Activated T-cell treated with anti-CD3 and anti-CD28 coated beads, Interleukin-2, amount 50 U/mL, for 4 hours (primary cell): ENCODE measurements at places on chromosomes 12 and 14. TPM values are rescaled to one million over a fixed set of nuclear protein-coding genes. Genes with fewer than 3 reads are reported as not detected.

GRCh38 chr12:112381406-112381882 is 787 bp downstream of the HECTD4 start:
- no peak for DNase-seq

- DNase-seq, result peak; percentile 69
Measured at GRCh38 chr12:124609041-124609989, 41.9 kb upstream of the NCOR2 start.

DNA sequence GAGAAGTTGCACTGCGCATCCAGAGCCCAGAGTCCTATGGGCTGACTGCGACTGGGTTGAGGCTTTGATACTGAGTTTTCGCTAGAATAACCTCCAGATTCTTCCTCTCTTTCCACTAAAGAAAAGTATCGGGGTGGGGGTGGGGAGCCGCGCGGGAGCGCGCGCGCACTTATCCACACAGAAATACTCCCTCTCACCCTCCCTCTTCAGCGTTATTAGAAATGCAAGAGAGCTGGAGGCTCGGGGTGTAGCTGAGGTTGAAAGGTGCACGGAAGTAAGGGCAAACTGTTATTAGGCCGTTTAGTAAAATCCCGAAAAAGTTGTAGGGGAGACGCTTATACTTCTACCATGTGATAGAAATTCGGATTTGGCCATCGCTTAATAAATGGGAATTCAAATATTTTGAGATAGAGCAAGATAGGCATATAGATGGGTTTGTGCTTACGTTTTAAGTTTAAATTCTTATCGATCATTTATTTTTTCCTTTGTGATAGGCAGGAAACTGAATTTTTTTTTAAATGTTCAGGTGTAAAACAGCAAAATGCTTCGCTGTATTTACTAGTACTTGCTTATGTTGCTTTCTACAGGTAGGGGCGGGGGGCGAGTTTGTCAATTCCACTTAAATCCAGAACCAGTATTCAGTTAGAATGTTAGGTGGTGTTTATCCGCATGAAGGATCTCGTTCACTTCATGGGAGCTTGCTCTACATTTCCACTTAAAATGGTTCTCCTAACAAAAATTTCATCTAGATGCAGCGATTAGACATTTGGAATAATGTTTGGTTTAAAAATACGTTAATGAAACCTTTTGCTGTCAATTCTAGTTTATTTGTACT is 1.1 kb downstream of the ARHGAP5 start:
- DNase-seq, result no peak

- no peak for DNase-seq
Measured at GRCh38 chr12:90922145-90922627, 32.8 kb downstream of the CCER1 start.

DNA sequence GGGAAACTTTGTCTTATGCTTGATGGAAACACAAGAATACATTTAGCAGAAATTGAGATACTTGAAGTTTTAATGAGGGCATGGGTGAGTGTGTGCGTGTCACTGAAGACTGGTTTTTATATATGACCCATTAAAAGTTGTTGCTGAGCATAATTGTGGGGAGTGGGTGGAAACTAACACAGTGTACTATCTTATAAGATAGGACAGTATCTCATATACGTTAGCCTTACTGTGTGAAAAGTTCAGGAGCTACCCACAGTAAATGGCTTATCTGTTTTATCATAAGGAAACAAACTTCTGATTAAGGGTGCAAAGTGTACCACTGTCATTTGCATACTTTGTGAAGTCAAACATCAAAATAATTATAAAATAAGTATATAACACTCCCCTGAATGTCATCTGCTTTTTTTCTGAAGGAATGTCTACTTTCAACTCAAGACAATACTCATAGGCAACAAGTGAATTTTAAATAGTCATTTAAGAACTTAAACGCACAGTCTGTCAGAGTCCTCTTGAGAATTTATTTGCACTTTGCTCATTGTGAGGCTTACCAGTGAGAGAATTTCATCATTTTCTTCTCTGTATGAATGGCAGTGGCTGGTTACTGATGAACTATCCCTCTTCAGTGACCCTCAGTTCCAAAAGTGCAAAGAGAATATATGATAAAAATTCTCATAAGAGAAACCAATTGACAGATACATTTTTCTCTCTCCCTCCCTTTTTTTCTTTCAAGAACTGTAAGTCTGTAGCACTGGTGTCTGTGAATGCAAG is 4.2 kb downstream of the PDE3A start:
- no peak for DNase-seq

GRCh38 chr12:94267537-94267872 is 119.1 kb downstream of the PLXNC1 start:
- no peak for DNase-seq

- DNase-seq, result no peak
Measured at GRCh38 chr12:122999196-122999946, 18.9 kb downstream of the ARL6IP4 start.

- no peak for DNase-seq
Measured at GRCh38 chr14:55019968-55020554, 6.8 kb downstream of the WDHD1 start.

DNA sequence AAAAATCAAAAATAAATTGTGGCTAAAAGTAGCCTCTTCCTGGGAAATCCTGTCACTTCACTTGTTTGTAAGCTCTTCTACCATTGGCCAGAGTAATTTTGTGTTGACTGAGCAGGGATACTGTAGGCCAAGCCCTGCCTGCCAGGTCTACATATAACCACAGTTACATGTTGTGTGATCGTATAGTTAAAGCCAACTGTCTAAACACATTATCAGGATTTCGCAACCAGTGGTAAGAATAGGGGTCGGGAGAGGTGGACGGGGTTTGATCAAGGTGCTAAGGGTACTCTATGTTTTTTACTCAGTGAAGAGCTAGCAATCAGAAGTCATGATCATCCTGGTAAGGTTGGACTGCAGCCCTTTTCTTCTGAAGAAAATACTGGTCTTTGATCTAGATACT is 13.4 kb downstream of the ANKRD13A start:
- DNase-seq, result no peak

- no peak for DNase-seq
Measured at GRCh38 chr12:24560192-24560775, 388.6 kb downstream of the BCAT1 start.

DNA sequence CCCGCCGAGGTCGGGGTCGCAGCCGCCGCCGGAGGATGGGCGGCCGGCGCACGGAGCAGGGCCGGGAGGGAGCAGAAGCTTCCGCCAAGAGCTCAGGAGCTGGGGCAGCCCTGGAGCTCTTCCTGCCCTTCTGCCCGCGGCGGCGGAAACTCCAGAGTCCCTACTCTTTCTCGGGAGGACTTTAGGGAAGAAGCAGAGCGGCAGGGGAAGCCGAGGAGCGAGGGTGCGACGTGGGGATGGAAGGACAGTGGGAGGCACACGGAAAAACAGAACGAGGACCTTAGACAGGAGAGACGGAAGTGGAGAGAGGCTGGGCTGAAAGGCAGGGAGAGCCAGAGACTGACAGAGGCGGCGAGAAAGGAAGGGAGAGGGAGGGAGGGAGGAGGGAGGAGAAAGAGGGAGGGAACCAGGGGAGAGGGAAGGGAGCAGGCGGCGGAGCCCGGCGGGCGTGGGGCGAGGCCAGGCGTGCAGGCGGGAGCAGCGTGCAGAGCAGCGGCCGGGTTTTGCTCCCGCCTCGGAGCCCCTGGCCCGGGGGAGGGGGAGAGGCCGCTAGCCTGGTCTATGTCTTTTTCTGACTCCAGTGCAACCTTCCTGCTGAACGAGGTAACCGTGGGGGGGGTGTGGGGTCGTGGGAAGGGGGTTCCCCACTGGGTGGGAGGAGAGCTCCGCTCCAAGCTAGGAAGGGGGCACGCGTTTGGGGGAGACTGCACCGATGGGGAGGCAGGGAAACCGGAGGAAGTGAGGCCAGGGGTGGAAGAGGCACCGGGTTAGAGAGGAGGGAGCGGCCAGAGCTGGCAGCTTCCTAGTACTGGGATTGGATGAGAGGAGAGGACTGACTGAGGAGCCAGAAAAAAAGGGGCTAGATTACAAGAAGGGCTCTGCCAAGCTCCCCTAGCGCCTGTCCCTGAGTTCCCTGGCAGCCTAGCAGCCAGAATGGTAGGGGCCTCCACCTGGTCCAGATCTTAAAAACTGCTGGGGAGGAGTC is 2.9 kb upstream of the CACNB3 start:
- no peak for DNase-seq

- no peak for DNase-seq
Measured at GRCh38 chr14:22748206-22748605, 18.3 kb upstream of the OXA1L start.

GRCh38 chr14:106790189-106791036 is 1264.0 kb downstream of the TMEM121 start:
- peak; percentile 68 for DNase-seq

- DNase-seq, result no peak
Measured at GRCh38 chr14:52954346-52955214, 3.7 kb upstream of the FERMT2 start.

DNA sequence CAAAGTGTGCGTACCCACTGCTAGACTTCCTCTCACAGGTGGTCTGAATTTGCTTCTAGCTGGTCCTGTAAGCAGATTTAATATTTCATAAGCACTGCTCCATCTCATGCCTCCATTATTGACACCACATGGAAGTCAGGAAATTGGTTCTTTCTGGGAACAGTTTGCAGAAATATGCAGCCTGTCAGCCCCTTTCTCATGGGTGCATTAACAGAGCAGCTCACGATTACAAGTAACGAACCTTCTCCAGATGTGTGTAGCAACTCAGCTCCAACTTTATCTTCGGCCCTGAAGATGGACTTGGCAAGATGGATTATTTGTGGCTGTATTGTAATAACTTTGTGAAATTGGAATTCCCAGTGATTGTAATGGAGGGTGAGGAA is 214.5 kb upstream of the DDHD1 start:
- no peak for DNase-seq

DNA sequence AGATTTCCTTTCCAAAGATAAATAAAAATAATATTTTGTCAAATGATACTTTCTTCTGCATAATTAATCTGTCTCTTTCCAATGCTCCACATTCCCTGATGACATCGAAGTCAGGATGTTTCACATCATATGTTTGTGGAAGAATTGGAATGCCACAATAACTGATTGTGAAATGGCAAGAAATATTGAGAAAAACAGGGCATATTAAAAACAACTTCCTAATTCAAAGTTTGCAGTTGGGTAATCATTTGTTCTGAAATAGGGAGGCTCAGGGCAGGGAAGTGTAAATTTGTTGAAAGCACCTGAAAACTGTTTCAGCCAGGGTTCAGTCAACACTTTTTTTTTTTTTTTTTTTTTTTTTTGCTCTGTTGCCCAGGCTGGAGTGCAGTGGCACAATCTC is 50.7 kb downstream of the BCAT1 start:
- no peak for DNase-seq

DNA sequence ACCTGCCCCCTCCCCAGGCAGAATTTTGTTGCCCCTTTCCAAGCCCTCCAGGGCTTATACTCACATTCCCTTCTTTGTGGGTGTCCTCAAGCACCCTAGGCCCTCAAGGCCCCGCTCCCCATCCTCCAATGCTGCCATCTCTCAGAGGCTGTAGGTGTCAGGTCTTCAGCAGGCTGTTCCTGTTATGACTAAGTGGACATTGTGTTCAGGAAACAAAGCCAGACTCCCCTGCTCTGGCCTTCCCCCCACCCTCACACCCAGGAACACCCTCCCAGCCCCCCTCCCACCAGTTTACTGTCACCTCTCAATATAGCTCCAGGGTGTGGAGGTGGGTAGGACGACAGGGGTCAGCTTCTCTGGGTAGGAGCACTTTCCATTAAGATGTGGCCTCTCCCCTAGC is 1.4 kb upstream of the MYH6 start:
- no peak for DNase-seq

- peak; percentile 13 for DNase-seq
Measured at GRCh38 chr14:102140027-102140749, 491 bp downstream of the WDR20 start.

DNA sequence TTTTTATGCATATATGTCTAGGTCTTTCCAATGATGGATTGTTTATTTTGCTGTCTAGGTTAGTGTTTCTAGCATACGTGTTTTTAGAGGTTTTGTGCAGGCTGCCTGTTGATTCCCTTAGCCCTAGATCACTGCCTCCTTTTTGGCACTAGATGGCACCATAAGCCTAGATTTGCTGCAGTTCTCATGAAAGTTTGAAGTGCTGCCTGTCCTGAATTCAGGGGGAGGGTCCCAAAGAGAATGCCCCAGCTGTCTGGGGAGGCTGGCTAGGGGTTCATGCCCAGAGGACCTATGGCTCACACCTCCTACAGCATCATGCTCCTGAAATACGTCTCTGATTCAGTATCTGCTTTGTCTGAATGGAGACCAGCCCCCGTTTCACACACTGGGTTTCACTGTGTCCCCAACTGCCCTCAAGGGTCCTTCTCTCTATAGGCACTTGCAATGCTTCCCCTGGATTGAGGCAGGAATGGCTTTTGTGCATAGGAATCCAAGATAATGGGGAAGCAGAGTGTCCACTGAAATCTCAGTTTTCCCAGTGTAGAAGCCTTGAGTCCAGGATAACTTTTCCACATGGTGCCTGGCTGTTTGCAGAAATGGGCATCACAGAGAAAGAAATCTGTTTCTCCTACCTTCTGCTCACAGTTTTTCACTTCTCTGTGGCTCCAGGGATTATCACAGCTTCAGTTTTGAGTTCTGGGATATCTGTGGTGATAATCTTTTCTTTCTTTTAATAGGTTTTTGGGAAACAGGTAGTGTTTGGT is 14.2 kb upstream of the TXNRD1 start:
- DNase-seq, result peak; percentile 32

DNA sequence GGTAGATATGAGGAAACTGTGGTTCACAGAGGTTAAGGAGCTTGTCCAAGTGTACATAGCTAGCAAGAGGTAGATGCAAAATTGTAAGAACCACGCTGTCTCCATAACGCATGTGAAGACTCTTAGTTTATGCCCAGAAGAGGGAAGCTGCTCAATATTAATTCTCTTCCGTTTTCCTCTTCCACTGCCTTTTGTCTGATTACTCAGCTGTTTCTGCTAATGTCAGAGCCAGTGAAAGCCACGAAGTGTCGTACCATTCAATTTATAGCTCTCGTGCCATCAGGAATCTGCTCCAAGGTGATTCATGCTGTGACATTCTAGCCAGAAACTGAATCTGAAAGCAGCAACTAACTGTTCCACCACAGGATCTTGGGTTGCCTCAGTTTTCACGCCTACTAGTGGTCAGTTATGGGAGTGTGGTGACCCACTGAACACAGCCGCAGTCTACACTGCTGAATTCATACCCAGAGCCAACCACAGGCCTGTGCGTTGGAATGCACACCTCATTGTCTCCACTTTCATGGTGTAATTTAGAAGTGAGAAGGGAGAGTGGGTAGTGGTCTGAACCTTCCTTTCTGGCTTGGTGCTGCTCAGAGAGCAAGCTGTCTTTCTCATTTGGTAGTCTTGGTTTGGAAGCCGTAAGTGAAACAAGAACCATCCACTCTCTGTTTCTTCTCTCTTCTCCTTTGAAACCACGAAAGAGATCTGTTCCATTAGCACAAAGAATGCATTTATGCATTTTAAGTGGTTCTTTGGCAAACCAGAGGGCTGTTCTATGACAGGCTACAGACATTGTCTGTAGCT is 74.2 kb upstream of the NAP1L1 start:
- DNase-seq, result peak; percentile 50

- DNase-seq, result no peak
Measured at GRCh38 chr14:54252072-54252730, 144.6 kb upstream of the CDKN3 start.

The EVL gene
- total RNA-seq, result 79.4 TPM

The RHEBL1 gene
- total RNA-seq, result 5.2 TPM

The CFAP251 gene
- 0.78 TPM for total RNA-seq

The DYRK2 gene
- total RNA-seq, result 40.3 TPM

The TMEM121 gene
- total RNA-seq, result 24.6 TPM

The LRIG3 gene
- 1.2 TPM for total RNA-seq

The RTL1 gene
- total RNA-seq, result not detected

The UNG gene
- 91.9 TPM for total RNA-seq

The BTBD7 gene
- total RNA-seq, result 14.9 TPM

The APOF gene
- 0.16 TPM for total RNA-seq

The RTN1 gene
- not detected for total RNA-seq
